ENCODE measurements at places on chromosomes 6 and 20.

- no peak for DNase-seq
Measured at GRCh38 chr6:44056392-44057237, 70.6 kb downstream of the MRPL14 start.

DNA sequence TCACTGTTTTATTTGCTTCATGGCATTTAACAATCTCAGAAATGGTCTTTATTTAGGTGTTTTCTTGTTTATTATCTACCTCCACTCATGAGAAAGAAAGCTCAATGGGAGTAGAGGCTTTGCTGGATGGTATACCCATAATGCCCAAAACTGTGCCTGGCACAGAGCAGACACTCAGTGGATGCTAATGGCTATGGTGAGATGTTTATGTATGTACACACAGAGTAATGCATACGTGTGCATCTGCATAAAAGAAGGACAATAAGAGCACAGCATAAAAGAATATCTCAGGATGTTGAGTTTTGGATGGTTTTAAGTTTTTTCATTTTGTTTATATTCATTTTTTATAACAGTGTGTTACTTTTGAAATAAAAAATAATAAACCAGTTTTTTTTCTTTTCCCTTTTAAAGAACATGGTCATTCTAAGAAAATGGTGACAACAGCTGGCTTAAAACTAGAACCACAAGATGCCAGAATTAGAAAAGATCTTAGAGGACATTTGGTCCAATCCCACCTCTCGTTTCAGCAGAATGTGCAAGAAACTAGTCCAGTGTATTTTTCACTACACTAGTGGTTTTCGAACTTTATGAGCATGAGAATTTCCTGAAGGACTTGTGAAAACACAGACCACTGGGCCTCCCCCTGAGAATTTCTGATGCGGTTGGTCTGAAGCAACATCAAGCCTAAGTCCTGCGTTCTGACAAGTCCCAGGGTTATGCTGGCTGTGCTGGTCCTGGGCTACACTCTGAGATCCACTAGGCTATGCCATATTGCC is 131.9 kb downstream of the FYN start:
- no peak for DNase-seq

DNA sequence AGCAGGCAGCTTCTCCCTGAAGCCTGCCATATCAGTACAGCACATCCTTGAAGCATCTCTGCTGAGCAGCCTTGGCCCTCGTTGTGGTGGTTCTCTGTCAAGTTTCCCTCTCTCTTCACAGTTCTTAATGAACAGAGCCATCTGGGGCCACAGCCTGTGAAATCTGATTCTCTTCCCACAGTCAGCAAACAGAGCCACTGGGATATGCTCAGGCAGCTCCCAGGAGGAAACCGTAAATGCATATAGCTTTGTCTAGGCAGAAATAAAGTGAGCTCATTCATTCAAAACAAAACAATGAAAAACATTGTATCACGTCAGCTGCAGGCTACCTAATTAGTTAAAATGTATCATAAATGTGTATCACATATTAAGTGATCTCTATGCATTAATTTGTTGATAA is 80.3 kb downstream of the TBC1D7 start:
- no peak for DNase-seq

- DNase-seq = no peak
Measured at GRCh38 chr20:19361790-19362189, 149.3 kb downstream of the SLC24A3 start.

DNA sequence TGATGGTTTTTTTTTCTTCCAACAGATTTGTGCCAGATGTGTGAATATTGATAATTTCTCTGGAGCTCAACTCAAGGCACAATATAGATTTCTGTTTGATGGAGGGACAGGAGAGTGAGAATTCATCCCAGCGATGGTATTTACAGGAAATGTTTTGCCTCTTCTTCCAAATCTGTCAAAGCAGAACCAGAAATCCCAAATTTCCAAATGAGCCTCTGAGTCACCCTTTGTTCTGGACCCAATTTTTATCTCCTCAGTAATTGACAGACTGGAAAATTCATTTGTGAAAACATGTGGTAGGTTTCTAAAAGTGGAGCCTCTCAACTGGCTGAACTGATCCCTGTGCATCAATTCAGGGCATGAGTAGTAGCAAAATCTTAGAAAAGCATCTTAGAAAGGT is 223.2 kb upstream of the TSHZ2 start:
- no peak for DNase-seq

DNA sequence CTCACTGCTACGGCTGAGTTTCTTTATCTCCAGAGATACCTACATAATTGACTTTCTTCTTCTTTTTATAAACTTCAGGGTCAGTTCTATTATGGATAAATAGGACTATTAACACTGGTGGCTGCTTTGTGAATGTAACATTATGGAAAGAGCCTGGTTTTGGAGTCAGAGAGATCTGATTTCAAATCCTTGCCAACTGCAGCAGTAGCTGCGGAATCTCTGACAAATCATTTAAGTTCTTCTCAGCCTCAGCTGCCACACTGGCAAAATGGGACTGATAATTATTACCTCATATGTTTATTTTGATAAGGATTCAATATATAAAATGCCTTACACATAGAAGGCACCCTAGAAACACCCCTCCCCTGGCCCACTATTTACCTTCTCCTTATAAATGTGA is 160.5 kb downstream of the BACH2 start:
- DNase-seq = no peak

DNA sequence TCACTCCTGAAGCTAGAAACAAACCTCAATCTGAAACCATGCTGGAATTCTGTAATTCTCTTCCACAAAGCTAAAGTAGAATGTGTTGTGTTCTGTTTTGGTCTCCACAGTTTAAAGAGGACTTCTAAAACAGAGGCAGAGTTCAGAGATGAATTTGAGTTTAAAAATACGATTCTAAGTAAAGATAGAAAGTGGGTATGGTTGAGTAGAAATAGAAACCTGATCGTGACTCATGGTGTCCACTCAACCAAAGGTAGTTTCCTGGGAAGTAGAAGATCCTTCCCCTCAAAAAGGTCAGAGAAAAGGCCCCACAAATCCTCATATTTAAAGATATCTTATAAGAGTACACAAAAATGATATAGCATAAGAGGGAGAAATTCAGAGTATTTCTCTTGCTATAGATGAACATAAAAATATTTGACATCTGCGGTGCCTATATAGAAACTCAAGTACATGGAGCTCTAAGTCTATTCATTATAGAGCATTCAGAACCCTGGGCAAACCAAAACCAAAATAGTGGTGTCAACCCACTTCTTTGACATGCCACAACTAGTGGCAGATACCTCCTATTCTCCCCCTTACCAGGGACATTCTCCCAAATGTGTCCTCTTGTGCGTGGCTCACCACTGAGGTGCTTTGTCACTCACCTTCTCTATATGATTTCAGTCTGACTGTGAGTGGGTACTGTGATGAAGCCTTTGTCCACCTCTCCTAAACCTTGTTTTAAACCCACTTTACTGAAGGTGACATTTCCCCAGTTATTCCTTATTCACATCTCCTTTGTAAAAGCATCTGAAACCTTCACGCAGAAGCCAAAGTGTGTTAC is 84.5 kb downstream of the PLCB1 start:
- DNase-seq = no peak

- no peak for DNase-seq
Measured at GRCh38 chr20:6381887-6382286, 259.1 kb upstream of the FERMT1 start.

- DNase-seq = no peak
Measured at GRCh38 chr6:10883312-10884244, 1.7 kb upstream of the GCM2 start.

DNA sequence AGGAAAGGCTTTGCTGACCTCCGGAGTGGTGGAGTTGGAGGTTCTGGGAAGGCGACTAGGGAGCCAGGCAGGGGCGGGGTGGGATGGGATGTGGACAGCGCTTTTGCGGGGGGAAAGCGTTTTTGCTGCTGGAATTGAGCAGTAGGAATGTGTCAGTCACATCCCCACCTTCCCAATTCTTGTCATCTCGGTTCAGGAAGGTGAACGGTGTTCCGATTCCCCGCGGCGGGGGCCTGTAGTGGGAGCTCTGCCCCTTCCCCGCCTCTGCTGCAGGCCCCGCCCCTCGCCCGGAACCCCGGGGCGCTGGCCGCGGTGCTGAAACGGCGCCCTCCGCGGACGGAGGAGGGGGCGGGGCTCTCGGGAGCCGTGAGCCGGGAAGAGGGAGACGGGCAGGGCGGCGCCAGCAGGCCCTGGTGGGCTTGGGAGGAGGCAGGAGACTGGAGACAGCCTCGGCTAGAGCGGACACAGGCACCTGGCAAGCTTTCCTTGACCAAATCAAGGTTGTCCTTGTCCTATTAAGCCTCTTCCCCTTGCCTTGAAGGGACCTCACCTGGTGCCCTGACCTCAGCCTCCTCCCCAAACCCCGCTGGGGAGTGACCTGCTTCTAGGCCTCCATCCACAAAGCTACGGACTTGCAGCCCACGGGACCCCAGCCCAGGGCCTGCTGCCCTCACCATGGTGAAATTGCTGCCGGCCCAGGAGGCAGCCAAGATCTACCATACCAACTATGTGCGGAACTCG is at the start of gene LHFPL5:
Gene LHFPL5, plus strand, starts transcription at position 357 of the 741 bp plus-strand sequence. Its CDS starts 319 bp downstream, at position 676.
- no peak for DNase-seq

- no peak for DNase-seq
Measured at GRCh38 chr20:34452281-34452982, 63.8 kb upstream of the DYNLRB1 start.

DNA sequence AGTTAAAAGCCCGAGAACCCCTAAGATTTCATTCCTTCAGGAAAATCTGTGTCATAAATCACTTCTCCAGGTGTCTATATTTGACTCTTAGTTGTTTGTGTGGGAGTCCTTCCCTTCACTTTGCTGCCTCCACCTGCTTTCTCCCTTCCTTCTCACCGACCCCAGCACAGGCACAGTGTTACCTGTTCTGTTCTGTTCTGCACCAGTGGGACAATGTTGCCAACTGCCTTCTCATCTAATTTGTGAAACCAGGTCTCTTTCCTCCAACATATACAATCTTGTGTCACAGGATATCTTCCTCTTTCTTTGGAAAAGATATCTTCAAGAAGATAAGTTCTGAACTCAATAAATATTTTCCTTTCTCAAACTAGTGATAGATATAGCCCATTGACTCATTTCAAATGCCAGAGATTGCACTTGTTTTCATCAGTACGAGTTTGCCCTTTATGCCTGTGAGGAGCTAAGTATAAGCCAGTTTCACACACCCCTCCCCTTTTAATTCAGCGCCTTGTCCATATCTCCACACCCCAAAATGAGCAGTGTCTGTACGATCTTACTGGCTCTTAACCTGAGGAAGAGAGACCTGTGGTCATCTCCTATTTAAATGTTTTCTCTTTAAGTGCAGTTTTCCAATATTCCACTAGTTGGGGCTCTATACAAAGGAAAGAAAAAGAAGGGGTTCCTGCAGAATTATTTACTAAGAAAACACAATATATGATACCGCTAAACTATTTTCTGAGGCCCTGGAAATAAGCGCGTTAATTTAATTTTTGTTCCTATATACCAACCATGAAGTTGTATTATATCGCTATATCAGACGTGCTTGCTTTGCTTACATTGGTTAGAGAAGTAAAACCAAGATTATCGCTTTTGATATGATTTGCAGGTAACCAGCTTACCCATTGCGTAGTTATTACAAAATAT is 81.6 kb upstream of the PREP start:
- no peak for DNase-seq

DNA sequence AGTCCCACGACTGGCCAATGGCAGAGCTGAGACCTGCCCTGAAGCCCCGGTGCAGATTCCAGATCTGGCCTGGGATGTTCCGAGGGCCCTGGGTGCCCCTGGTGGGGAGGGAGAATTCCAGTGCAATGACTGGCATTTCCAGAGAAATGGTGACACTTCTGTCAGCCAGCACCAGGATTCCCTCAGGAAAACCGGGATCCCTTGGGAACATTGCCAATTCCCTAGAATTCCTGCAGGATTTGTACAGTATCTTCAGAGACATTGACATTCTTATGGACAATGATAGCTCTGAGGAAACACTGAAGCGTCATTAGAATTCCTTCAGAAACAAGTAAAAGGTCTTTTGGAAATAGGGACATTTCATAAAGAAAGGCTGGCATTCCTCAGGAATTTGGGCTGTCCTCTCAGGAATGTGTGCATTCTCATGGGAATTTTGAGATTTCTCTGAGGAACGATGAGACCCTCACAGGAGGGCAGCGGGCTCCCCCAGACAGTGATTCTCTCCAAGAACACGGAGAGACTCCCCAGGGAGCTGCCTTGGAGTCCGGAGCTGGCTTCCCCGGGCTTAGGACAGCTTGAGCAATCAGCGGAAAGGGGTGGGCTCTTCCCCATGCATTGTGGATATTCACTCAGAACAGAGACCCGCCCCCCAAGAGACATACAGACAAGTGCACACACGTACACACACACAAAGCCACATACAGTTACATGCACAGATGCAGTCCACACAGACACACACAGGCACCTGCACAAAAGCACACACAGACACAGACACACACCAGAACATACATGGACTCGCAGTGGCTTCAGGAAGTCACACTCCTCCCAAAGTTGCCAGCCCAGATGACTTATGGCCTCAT is 35.2 kb upstream of the BPIFA2 start:
- no peak for DNase-seq

DNA sequence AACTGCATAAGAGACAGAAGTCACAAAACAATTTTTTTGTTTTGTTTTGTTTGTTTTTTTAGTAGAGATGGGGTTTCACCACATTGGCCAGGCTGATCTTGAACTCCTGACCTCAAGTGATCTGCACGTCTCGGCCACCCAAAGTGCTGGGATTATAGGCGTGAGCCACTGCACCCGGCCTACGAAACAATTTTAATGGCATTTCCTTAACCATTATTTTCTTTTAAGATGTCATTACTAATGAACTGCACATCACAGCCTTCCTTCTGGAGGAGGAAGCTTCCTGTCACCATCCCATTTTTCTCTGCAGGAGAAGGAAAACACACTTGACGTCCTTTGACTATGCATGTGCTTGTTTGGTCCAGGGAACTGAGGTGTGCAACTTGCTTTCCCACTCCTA is 125.3 kb upstream of the AKIRIN2 start:
- no peak for DNase-seq

DNA sequence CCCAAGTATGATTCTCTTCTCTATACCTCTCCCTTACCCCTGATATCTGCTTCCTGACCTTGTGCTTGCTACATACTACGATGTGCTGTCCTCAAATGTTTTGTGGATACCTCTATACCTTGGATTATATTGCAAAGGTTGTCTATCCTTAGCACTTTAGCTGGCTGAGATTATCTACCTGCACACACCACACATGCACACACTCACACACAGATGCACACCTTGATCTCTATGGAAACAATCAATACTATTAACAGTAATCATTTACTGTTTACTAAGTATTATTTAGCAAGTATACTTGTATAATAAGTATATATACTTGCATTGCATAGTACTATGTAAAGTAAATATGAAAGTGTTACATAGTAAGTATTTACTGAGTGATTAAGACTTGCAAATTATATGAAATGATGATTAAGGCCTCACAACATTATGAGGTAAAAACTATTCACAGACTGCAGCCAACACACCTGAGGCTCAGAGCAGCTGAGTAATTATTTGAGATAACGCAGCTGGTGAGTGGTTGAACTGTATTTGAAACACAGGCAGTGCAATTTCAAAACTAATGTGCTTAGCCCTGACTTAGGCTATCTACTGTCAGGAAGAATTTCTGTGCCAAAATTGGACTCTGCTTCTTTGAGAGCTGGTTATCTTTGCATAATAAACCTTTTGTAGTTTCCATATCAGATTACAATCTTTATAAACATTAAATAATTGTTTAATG is 699.9 kb downstream of the FRK start:
- DNase-seq = no peak
